ENCODE measurements at places on chromosomes 16 and 17.
A peak's percentile ranks its signal among the peaks of the same experiment; 100 is the strongest.

GRCh38 chr16:74431516-74431915, 10.2 kb upstream of the CLEC18B start:
- DNase-seq: no peak

DNA sequence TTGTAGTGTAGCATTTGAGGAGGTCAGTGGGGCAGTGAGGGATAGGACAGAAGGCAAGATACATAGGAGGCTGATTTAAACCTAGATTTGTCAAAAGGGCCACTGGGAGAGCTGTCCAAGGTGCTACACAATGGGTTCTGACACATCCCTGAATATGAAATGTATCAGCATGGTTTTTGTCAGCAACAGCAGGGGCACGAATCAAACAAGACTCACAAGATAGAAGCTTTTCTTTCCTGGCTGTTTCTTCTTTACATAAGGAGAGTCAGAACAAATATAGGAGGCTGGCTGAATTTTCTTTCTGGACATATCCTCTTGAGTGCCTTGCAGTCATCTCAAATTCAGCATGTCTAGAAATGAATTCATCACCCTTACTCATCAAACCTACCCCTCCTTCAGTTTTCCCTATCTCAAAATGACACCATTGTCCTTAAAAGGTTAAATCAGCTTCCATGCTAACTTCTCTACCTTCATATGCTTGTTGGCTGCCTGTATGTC, 130.5 kb downstream of the NPIPB5 start:
- DNase-seq: no peak

GRCh38 chr16:85861095-85861825, 37.7 kb upstream of the IRF8 start:
- no peak for DNase-seq

- no peak for DNase-seq
These were observed 2.1 kb upstream of the CACNG1 start for GRCh38 chr17:67041941-67042899.

DNA sequence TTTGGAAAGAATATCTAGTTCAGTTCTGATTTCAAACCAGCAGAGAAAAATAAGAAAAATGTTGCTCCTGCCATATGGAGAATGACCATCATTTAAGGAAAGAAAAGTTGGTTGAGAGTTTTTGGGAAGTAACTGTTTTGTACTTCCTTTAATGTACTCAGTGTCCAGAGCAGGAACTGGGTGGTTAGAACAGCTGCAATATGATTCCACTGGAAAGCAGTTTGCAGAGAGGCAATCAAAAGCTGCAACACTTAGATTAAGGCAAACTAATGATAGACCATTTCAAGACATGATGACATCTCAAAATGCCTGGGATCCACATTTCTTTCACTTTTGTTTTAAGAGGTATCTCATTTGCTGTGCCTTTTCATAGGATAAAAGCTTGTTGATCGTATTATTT, 313.3 kb upstream of the HSBP1 start:
- no peak for DNase-seq

DNA sequence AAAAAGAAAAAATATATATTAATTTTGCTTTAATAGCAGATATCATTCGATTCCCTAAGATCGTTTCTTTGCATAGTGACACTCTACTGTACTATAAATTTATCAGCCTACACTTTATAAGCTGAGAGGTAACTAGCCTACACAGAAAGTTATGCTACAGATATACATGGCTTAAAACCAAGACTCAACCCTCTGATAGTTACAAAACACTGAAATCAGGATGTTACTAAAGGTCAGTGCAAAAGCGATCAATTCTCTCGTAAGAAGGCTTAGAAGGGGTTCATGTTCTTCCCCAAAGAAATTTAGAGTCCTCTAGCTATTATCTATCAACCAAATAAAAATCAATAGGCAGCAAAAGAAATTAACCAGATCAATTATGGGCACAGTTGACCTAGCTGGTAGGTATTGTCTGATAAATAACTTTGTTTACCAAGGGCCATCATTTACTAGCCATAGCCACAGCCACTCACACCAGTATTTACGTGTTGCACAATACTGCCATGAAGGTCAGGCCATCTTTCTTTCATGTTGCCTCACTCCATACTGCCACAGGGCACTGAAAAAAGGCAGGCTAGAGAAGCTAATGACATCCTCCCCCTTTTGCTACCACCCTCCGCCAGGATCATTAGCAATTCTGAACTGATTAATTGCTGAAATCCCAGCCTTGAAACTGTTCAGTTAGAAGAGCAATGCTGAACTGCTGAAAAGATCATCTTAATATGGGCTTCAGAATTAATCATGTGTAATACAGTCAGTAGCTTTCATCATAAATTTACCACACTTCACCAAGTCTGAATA, 43.7 kb downstream of the RND2 start:
- DNase-seq: no peak

GRCh38 chr16:89363621-89364393, 126.6 kb downstream of the ANKRD11 start:
- DNase-seq: no peak

- no peak for DNase-seq
These were observed 10.2 kb upstream of the FOXF1 start for GRCh38 chr16:86499889-86500707.

- DNase-seq: no peak
These were observed 50.6 kb upstream of the ADCY9 start for GRCh38 chr16:4166821-4167220.

DNA sequence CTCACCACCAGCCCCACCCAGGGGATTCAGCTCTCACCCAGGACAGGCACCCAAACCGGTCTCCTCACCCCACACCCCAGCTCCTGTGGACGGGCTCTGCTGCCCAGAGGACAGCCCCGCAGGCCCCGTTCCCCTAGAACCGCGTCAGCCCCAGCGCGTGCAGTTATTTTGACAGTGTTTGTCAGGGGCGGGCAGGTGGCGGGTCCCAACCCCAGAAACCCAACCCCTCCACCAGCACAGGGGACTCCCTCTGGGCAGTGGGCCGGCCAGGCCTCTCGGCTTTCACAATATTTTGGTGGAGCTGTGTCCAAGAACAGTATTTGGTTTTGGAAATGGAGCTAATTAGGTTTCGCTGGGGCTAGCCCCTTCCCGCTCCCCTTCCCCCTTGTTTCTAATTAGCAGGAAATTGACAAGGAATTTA, 44.8 kb downstream of the BAHCC1 start:
- DNase-seq: no peak

DNA sequence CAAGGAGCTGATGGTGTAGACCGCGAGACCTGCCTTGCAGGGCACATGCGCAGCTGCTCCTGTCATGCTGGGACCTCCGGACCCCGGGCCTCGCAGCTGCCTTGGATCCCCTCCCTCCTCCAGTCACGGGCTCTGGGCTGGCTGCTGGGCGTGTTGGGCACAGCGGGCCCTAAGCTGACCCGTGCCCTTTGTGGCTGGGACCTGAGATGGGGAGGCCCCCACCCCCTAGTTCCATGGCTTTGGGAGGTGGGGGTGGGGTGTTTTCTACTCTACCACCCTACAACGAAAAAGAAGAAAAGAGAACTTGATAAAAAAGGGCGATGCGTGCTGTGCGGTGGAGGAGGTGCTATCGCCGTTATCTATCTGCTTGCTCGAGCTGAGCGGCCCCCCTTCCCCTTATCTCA, 14.5 kb downstream of the ZFPM1 start:
- no peak for DNase-seq

DNA sequence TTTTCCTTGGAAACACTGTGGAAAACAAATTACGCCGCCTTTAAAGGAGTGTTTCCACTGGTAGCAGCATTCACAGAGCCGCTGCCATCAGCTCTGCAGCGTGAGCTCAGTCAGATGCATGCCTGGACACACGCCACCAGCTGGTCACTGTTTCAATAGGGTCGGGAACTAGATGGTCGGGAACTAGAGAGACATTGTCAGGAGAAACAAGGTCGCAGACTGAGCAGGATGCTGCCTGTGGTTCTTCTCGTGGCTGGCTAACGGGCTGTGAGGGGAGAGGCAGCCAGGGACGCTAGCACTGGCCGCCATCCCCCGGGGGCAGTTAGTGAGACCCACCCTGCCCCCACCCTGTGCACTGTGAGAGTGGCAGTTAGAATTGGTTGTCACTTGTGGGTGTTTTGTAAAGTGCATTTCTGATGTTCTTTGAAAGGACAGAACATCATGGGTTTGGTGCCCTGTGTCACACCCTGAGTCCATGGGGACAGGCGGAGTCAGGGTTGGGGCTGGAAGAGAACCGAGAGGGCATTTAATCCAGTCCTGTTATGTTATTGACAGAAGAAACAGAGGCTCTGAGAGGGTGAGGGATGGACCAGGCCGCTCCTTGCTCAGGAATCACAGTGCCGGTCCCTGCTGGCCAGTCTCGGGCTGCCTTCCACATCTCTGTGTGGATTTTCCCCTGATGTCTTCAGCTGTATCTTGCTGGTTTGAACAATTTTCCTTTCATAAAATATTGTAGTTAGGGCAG, 86.3 kb downstream of the SPECC1 start:
- DNase-seq: no peak

DNA sequence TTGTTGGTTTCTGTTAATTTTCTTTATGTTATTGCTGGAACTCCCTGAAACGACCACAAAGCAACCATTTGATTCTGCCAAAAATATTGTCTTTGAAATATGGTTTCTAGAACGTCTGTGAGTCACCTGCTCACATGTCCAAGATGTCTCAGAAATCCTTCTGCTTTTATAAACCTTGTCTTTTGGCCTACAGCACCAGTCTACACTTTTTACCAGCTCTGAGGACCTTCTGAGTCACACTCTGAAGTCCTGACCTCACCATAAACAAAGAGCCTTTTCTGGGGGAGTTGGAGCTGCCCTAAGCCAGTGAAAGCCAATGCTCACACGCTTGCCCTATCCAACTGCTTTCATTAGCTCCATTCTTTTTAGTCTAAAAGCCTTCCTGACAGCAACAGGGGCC, 55.5 kb downstream of the GRIN2A start:
- no peak for DNase-seq

- DNase-seq: peak; percentile 33
These were observed 91.0 kb downstream of the GSG1L start for GRCh38 chr16:27972500-27972899.

GRCh38 chr17:62856594-62856993, 48.5 kb upstream of the MARCHF10 start:
- DNase-seq: no peak

DNA sequence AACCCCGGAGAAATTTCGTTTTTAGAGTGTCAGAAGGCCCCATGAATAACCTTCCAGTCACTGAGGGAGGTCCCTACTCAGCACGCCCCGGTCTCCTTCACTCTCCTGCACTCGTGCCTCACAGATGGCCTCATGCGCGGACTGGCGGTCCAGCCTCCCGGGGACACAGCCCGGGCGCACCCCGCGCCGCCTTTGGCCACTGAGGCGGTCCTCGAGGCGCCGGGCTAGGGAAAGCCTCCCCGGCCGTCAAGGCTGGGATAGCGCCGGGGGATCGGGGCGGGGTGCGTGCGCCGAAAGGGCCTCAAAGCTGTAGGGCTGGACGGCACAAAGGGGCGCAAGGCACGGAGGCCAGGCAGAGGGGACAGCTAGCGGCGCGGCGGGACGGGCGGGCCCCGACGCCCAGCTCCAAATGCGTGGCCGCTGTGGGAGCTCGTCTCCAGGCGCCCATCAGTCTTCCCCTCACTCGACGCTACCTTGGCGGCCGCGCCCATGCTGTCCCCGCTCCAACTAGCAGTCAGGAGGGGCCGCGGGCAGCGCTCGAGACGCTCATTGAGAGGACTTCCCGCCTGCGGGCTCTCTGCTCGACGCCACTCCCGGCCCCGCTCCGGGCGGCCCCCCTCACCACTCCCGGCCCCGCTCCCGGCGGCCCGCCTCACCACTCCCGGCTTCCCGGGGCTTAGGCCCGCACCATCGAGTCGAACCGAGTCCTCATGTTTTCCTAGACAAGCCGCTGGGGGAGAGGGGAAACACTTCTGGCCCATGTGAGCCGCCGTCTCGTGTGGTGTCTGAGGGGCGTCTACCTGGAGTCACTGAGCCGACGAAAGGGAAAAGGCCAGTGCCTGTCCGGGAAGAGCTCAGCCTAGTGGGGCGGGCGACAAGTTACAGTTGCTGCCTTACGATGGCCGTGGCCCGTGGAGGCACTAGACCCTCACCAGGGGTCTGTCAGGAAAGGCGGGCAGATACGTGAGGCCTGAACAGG, at the start of gene USP6:
Gene USP6 (plus strand): TSS at position 360 of the 979 bp plus-strand sequence. CDS start 14,336 bp downstream, outside the sequence.
- no peak for DNase-seq

GRCh38 chr16:74734361-74735161, 33.9 kb upstream of the MLKL start:
- DNase-seq: no peak

DNA sequence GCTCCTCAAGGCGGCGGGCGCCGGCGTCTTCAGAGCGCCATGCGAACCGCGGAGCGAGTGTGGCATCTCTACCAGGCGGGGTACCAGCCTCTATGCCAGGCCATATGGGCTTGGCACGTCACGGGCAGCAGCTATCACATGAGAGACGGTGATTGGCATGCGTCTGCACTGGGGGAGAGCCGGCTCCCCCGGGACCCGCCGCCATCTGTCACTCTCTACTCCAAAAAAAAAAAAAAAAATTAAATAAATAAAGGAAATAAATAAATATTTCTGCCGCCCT, at the start of gene NEUROD2:
Gene NEUROD2 (minus strand): TSS at position 70 of the 280 bp plus-strand sequence. CDS start 1,321 bp downstream, outside the sequence.
- DNase-seq: no peak

All from naive thymus-derived CD8-positive, alpha-beta T cell (primary cell).